ENCODE measurements at places on chromosomes 12 and 14.

DNA sequence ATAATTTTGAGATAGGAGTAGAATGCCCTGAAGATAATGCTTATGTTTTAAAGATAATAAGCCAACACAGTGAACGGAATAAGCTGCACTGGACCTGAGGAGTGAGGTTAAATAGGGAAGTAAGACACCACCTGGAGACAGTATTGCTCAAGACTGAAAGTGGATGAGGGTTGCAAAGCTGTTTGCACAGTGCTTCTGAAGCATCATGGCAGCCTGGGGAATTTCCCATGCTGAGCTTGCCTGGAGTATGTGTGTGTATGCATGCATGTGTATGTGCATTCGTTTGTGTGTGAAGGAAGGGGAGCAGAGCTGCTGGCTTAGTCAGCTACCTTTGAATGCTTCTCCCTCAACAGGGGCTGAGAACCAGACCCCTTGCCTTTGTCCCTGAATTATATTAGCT lies 35.8 kb downstream of the BHLHE41 start:
- no peak for DNase-seq

DNA sequence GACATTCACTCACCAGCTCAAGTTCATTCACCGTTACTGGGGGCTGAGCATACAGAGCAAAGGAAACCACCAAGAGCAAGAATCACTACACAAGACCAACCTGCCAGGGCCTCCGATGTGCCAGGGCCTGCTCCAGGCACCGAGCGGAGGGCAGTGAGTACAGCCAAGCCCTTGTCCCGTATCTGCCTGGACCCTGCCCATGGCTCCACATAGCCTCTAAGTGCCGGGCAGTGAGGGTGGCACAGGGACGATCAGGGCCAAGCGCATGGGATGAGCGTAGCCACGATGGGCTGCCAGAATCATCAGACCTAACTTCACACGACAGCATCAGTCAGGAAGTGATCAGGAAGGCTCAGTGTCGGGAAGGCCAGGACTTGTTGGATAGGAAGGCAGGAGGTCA lies 199.6 kb downstream of the BCL11B start:
- DNase-seq: no peak

DNA sequence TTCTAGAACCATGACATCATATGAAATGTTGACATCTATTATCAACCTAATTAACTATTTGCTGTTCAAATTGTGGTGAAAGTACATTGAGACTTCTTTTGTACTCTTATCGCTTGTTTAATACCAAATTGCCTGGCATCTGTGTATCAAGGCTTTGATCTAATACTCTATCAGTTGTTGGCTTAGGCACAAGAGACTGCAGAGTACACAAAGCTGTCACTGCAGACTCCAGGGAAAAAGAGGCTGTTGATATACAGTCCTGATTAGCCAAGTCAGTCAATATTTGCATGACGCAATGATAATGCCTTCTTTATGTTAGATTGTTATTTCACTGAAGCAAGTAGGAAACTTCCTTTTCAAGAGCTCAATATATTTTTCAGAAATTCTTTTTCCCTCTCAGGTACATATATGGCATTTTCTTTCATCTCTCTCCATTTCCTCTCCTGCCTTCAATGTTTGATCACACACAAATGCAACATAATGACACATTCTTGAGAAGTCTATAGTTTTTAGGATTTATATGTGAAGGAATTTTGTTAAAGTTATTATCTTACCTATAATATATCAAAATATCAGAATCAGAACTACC lies 32.3 kb upstream of the PTCSC3 start:
- no peak for DNase-seq

GRCh38 chr12:98741556-98742265 lies 96.6 kb downstream of the APAF1 start:
- DNase-seq: no peak

DNA sequence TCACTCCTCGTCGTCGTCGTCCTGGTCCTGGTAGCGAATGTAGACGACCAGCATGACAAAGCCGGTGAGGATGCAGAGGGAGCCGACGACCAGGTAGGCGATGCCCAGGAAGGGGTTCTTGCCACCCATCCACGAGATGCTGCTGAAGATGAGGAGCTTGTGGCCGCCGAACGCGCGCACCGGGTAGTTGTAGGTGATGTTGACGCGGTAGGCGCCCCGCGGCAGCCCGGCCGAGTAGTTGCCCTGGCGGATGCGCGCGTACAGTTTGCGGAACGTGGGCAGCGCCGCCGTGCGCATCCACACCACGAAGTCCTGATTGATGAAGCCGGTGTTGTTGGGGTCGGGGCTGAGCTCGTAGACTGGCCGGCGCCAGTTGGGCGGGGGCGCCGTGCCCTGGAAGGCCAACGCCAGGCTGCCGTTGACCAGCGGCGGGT lies 1.0 kb downstream of the TMEM30B start:
- DNase-seq: no peak

DNA sequence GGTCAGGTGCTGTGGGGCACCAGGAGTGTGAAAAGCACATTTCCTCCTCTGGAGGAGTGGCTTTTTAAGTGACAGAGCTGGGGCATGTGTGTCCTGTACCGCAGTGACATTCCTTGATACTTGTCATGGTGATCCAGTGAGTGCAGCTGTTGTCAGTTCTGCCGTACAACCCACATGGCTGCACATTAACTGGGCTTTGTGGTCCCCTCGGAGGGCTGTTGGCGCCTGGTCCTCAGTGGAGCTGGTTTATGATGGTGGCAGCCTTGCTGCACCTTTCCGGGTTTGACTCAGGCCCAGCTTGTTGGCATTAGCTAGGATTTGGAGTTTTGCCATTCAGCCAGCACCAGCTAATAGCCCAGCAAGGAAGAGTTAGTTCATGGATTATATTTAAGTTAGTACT lies 77.0 kb downstream of the SLC25A47 start:
- no peak for DNase-seq

GRCh38 chr12:122480753-122481152 lies 20.0 kb downstream of the ZCCHC8 start:
- DNase-seq: no peak

GRCh38 chr12:124392271-124392666 lies 97.4 kb downstream of the RFLNA start:
- peak; percentile 74 for DNase-seq

- DNase-seq: no peak
These were observed 16.4 kb upstream of the HVCN1 start for GRCh38 chr12:110705309-110705708.

GRCh38 chr12:18416412-18416811 lies 155.1 kb downstream of the PIK3C2G start:
- DNase-seq: no peak

GRCh38 chr14:85454226-85454813 lies 75.6 kb upstream of the FLRT2 start:
- no peak for DNase-seq

DNA sequence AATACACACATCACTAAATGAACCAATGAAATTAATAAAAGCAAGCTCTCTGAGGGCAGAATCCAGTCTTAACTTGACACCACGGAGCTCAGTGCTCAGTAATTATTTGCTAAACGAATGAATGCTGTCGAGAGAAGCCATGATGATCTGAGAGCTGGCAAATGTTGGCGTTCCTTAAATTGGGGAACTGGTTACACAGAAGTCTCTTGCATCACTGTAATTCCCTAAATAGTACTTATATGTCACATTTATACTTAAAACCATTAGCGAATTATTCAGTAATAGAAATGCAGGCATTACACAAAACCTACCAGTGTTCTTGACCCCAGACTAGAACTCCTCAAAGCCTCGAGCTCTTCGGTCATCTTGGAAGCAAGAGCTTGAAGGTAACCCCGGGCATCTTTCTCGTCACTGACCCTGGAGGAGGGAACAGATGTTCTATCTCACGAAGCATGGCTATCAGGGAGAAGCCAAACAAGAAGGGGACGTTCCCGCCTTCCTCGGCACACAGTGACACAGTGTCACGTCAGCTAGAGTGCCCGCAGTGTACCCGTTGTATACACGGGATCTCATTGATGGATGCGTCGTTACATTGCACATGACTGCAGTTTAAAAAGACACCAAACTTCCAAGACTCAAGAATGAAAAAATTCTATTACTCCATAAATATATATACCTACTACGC lies 43.6 kb downstream of the AMN start:
- DNase-seq: no peak

GRCh38 chr14:20750194-20750593 lies 4.5 kb downstream of the EDDM3A start:
- DNase-seq: no peak

GRCh38 chr14:29169408-29169807 lies 402.8 kb downstream of the FOXG1 start:
- no peak for DNase-seq

GRCh38 chr14:69395929-69396328 lies 2.2 kb downstream of the ERH start:
- no peak for DNase-seq

DNA sequence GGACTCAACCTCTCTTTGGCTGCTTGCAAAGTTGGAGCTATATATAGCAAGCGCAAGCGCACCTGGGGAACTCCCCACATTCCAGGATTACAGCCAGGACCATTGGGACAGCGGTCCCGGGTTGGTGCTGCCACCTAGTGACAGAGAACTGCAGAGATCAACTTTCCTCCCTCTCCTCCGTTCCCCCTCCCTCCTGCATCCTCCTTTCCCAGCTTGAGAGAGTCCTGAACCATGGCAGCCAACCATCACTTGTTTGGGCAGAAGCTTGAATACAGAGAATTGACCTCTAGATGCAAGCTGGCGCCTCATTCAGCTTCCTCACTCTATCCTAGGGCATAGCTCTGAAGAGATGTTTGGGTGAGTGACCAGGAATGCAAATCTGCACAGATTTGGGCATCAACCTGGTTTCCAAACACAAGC lies 17.4 kb upstream of the FLVCR2 start:
- DNase-seq: peak; percentile 68

DNA sequence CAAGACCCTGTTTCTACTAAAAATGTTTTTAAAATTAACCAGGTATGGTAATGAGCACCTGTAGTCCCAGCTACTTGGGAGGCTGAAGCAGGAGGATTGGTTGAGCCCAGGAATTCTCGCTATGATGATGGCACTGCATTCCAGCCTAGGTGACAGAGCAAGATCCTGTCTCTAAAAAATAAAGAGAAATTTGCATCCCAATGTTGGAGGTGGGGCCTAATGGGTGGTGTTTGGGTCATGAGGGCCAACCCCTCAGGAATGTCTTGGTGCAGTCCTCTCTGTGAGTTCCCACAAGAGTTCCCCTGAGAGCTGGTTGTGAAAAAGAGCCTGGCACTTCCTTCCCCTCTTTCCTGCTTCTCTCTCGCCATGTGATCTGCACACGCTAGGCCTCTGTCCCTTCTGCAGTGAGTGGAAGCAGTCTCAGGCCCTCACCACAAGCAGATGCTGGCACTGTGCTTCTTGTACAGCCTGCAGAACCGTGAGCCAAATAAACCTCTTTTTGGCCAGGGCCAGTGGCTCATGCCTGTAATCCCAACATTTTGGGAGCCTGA lies 11.3 kb downstream of the ACOT6 start:
- no peak for DNase-seq

DNA sequence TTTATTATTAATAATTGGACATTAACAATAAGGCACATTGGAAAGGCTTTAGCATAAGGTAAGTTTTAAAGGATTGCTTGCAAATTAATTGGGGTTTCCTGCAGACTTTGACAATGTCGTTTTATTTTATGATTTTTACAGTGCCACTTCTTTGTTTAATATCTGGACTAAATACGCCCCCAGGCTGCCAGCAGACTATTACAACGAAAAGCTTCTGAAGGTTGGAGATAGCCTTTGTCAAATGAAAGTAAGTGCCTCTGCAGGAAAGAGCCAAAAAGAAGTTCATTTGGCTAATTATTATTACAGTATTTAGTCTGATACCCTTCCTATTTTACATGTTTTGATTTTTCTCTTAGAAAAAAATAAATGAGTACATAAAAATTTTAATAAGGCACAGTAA lies 11.3 kb downstream of the CFAP54 start:
- DNase-seq: peak; percentile 71

GRCh38 chr14:56896922-56897321 lies 86.6 kb upstream of the OTX2 start:
- no peak for DNase-seq

- DNase-seq: no peak
These were observed 218.1 kb downstream of the C12orf75 start for GRCh38 chr12:105548626-105549025.

DNA sequence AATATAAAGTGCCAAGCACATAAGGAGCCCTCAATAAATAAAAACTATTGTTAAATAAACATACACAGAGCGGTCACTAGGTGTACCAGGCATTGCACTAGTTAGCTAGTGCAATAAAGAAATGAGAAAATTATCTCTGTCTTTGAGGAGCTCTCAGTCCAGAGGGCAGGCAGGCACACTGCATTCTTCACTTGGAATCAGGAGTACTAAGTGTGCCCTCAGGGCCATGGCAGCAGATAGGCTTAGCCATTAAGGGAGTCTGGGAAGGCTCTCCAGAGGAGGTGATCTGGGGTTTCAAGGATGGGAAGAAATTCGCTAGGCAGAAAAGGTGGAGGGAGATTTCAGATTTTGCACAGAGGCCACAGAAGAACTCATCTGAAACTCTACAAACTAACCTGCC lies 9.1 kb downstream of the ABCD4 start:
- no peak for DNase-seq

GRCh38 chr14:94517641-94518257 lies 8.5 kb upstream of the SERPINA12 start:
- no peak for DNase-seq

- peak; percentile 59 for DNase-seq
These were observed 2.2 kb upstream of the NFKBIA start for GRCh38 chr14:35406506-35407305.

GRCh38 chr12:129605666-129606065 lies 298.2 kb downstream of the TMEM132D start:
- DNase-seq: peak; percentile 49

DNA sequence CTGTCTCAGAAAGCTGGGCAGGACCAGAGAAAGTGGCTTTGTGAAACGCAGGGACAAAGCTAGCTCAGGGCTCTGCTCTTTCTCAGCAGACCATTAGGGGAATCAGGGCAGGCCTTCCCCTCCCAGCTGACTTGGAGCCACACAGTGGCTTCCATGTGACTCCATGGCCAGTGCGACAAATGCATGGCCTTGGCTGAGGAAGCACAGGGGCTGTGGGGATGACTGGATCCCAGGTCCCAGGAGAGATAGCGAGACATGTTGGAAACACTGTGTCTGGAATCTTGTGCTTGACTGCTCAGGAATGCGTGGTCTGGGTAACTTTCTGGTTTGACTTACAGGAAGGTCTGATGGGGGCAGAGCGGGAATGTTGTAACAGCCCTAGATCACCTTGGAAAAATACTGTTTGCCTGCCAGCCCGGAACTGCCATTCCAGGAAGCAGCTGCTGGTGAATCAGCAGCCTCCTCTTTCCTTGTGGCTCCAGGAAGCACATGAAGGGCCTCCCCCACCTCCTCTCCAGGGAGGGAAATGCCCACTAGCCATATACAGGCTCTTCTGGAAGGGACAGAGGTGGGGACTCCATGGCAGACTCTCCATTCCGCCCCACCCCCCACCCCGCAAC lies 133.5 kb upstream of the HIF1A start:
- peak; percentile 100 for DNase-seq
